ENCODE measurements at places on chromosomes 1 and 21.

- DNase-seq: no peak
Observed at GRCh38 chr21:38982096-38982495, 176.4 kb downstream of the ETS2 start.

DNA sequence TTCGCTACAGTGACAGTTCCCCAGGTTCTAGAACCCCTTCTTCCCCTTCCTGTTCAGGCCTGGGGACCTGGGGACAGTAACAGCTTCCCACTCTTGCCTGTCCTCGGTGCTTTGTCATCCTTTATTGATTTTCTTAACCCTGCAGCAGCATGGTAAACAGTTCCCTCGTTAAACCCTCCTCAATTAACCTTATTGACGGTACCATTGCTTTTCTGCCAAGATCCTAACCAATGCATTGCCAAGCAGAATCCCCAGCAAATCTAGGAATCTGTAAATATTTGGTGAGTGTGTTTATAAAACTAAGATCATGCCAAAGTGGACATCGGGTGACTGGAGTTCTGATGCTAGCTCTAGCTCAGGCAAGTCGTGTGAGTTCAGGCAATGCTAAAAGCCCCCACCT, 99.6 kb upstream of the KAZN start:
- DNase-seq: no peak

DNA sequence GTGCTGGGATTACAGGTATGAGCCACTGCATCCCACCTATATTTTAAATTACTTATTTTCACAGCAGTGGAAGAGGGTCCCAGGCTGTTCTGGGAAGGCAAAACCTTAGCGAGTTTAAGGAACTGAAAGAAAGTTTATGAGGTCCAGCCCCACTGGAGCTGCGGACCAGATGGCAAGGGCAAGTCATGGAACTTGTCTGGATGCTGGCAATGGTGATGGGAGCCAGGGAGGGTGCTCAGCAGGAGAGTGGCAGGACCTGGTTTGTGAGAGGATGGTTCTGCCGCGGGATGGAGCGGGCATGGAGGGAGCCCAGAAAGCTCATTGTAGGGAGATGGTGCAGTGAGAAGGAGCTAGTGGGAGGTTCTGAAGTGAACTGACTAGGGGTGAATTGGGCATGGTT, 50.6 kb upstream of the SLC45A1 start:
- DNase-seq: no peak

- no peak for DNase-seq
Observed at GRCh38 chr1:156655151-156655903, 13.4 kb downstream of the BCAN start.

- no peak for DNase-seq
Observed at GRCh38 chr1:204852854-204853253, 17.8 kb upstream of the NFASC start.

- DNase-seq: no peak
Observed at GRCh38 chr1:205500240-205501233, 3.9 kb upstream of the CDK18 start.

- no peak for DNase-seq
Observed at GRCh38 chr1:247297263-247298123, 34.2 kb downstream of the ZNF496 start.

- no peak for DNase-seq
Observed at GRCh38 chr21:33950431-33951079, 35.0 kb upstream of the ATP5PO start.

DNA sequence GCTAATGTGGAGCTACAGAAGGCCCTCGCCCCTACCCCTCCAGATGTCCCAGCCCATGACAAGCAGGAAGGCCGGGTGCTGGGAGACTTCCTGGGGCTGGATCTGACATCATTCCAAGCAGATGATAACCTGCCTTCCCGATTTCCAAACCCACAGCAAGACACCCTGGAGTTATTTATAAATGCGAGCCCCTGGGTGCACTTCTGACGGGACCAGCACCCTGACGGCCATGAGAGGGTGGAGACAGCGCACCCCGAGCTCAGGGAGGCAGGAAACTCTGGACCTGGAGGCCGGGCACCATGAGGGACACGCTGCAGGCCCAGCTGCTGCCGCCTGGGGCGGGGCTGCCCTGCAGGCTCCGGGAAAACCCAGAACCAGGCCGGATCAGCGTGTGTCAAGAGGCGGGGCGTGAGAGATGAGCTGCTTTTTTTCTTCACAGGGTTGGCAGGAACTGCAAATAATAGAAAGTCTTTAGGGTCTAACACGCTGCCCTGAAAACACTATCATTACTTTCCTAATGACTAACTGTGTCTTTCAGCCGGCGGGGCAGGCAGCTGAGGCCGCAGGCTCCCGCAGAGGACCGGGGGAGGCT, 2.5 kb upstream of the PCBP3 start:
- no peak for DNase-seq

GRCh38 chr1:16094453-16095158, 21.2 kb upstream of the FAM131C start:
- DNase-seq: no peak

- no peak for DNase-seq
Observed at GRCh38 chr1:119136401-119136800, 4.1 kb downstream of the WARS2 start.

DNA sequence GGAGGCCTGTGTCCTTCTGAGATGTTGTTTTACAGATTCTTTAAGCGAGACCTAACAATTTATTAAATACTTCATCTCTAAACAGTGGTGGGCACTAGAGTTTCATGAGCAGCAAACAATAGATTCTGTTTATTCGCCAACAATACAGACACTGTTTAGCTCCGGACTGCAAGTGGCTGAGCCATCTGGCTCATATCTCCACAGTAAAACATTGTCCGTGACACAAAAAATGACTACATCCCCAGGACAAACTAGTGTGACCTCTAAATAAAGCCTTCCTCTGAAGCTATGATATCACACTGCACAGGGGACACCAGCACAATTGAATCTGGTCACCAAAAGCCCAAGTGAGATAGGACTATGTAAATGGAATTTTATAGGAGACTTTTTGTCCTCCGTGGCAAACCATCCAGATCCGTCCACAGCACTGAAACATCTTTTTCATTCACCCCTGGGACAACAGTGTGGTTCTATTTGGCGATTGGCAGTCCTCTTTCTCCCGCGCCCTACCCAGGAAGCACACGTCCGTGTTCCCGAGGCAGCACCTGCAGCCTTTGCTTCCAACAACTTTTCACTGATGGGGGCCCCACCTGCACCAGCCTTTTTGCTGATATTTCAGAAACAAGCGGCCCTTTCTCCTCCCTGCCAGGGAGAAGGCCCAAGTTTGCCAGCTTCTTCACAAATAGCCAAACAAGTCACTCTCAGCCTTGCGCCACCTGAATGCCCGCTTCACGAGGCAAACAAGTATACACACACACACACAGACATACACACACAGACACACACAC, 47.4 kb downstream of the OLIG1 start:
- no peak for DNase-seq

- DNase-seq: no peak
Observed at GRCh38 chr1:186231861-186232436, 143.1 kb downstream of the TPR start.

- no peak for DNase-seq
Observed at GRCh38 chr1:64187646-64188045, 15.8 kb upstream of the UBE2U start.

DNA sequence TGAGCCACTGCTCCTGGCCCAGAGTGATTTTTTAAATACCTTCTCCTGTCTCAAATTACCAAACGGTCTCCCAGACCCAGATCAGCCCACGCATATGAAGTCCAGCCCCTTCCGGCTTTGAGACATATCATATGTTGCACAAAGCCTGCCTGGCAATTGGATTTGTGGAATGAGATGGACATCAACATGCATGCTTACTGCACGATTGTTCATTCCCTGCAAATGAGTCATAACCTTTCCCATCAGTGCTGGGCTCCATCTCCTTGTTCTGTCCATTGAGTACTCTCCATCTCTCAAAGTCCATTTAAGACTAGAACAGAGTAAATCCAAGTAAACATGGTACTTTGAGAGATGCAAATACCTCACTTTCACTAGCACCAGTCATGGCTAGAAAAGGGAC, 612.2 kb upstream of the USP24 start:
- DNase-seq: no peak

DNA sequence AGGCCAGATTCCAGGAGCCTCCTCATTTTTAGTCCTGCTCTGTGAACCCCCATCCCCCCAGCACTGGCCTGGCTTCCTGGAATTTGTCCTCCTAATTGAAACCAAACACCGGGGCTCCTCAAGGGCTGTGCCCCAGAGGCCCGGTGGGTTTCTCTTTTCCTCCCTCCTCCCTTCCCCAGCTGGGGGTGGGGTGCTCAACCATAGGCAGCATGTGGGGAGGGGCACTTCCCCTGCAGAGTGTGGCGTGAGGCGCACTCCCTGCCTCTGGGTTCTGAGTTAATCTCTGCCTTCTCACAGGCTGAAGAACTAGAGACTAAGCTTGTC, 67.5 kb upstream of the ACOT11 start:
- DNase-seq: no peak

DNA sequence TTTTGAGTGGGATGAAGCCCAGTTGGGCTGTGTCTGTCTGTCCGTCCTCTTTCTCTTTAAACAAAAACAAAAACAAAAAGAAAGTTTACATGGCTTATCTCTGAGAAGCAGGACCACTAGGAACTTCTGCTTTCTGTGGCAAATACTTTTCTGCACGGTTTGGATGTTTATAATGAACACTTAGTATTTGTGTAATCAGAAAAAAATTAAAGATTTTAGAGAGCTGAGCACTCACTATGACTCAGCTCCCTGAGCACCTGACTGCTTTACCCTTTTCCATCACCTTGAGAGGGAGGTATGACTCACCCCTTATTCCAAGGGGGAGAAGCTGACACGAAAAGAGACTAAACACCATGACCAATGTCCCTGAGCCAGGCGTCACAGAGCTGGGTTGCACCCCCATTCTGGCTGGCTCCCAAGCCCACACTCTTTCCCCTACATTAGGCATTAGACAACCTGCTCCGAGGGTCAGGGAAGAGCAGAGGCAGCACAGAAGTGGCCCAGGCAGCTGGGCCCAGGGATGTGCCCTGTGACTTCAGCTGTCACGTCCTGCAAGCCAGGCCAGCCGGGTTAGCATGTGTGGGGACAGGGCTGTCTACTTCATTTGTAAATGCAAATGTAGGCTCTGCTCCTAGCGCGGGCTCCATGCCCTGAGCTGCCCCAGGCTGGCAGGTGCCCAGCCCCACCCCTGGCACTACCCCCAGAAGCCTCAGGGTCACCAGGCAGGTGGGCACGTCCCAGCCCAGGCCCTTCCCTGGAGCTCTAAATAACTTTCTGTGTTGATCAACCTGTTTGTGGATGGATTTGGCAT, 30.4 kb downstream of the RAP1GAP start:
- DNase-seq: no peak

DNA sequence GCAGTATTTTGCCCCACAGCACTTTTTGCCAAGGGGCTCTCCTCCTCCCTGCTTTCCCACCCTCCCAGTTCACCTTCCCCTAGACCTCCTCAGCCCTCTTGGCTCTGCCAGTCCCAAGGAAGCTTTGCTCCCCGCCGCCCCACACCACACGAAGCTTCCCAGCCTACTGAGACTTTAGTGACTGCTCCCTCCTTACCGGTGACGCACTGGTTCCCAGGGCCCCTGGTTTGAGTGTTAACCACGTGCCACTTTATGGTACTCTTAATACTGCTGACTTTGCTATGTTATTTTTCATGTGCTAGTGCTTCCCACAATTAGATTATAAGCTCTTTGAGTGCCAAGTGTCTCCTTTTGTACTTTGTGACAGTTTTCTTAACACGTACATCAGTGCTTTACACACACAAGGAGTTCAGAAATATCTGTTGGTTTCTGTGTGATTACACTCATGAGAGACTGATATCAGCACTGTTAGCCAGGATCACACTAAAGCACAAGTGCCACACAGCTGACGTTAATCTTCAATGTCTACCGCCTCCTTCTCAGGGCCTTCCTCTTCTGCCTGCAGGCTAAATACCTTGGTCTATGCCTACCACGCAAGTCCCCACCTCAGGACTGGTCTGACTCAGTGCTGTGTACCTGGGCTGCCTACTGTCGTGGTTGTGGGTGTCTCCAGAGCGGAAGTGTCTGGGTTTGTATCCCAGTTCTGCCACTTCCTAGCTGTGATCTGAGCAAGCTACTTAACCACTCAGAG, 61.0 kb downstream of the DNTTIP2 start:
- DNase-seq: no peak

- no peak for DNase-seq
Observed at GRCh38 chr1:79817031-79817560, 810.6 kb upstream of the ADGRL4 start.

GRCh38 chr1:39420493-39420892, 70.9 kb upstream of the BMP8A start:
- DNase-seq: no peak

- no peak for DNase-seq
Observed at GRCh38 chr21:40438616-40439015, 408.3 kb downstream of the DSCAM start.

DNA sequence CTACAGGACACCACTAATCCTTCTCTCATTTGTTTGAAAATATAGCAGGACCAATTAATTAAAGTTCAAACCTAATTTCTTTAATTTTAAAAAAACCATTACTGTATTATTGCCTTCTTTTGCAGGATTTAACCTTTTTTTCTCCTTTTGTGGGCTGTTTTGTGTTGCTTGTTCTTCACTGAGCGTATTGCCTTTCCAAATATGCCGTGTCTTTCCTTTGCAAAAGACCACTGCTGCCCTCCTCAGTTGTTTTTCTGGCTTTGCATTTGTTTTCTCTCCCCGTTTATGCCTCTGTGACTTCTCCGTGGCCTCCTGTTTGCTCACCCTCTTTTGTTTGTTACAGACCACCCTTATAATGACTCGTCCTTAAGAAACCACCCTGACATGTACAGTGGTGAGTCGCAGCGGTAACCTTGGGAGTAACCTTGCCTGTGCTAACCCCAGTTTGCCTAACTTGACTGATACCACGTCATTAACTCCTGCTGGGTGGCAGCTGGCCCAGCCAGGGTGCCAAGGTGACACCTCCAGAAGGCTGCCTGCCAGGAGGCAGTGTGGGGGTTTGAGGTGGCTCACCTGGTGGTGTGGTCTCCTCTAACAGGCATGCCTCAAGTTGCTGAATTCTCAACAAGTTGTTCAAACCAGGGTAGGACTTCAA, 81.1 kb upstream of the CNTN2 start:
- DNase-seq: no peak

- DNase-seq: no peak
Observed at GRCh38 chr1:111591937-111592336, 27.7 kb upstream of the RAP1A start.

GRCh38 chr1:241787691-241788090, 60.3 kb upstream of the EXO1 start:
- DNase-seq: no peak

DNA sequence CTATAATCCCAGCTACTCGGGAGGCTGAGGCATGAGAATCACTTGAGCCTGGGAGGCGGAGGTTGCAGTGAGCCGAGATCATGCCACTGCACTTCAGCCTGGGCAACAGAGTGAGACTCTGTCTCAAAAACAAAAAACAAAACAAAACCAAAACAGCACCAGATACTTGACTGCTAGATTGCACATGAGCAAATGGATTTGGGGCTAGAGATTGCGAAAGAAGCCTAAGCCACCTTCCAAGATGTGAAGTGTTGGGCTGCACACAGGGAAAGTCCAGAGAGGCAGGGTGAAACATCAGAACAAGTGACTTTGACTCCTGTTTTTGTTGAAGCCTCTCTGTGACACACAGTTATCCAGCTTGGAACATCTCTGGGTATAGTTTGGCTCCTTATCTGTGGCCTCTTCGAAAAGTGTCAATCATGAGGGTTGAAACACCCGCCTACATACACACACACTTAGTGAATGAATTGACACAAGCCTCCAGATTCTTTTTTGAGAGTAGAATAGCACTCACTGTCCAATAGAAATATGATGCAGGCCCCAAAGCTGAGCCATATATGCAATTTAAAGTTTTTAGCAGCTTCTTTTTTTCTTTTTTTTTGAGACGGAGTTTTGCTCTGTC, 34.2 kb upstream of the GPR137B start:
- no peak for DNase-seq

Measured in stimulated activated CD4-positive, alpha-beta T cell treated with anti-CD3 and anti-CD28 coated beads, Interleukin-1b, Interleukin-23, amount 100 ng/mL, for 4 hours (primary cell).